Activated T-helper 1 cell treated with Interleukin-2 at 50 U/mL for 16 hours (primary cell): ENCODE measurements at places on chromosomes 3 and 15.
A peak's percentile ranks its signal among the peaks of the same experiment; 100 is the strongest.

- no peak for DNase-seq
These were observed 24.2 kb downstream of the SOX2 start for GRCh38 chr3:181735911-181736310.

GRCh38 chr3:182637350-182638110 lies 155.8 kb upstream of the ATP11B start:
- DNase-seq = no peak

DNA sequence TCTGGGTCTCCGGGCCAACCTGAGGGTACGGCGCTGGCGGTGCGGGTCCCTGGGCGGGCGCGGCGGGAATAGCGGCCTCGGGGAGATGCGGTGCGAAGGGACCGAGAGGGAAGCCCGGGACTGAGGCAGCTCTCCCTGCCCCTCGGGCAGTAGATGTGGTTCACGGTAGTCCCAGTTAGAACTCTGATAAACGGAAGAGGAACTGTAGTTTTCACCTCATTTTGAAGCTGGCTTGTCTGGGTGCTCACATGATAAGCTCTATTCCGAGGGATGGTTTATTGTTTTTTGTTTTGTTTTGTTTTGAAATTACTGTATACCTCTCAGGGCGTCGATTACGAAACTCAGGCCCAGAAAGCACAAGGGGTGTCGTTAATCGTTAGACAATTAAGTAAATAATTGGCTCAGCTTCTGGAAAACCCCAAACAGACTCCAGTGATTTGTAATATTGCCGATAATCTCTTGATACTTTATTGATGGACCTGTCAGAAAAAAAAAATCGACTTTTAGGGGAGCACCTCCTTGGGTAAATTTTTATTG lies 413 bp downstream of the NUSAP1 start:
- no peak for DNase-seq

DNA sequence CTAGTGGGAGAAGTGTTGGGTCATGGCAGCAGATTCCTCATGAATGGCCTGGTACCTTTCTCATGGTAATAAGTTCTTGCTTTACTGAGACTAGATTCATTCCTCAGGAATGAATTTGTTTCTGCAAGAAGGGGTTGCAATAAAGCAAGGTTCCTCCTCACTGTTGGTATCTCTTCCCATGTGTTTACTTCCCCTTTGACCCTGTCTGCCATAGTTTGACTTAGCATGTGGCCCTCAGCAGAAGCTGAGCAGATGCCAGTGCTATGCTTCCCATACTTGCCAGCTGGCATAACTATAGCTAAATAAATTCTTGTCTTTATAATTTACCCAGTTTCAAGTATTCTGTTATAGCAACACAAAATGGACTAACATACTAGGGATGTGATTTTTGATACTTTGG lies 163.6 kb upstream of the COL8A1 start:
- DNase-seq = no peak

DNA sequence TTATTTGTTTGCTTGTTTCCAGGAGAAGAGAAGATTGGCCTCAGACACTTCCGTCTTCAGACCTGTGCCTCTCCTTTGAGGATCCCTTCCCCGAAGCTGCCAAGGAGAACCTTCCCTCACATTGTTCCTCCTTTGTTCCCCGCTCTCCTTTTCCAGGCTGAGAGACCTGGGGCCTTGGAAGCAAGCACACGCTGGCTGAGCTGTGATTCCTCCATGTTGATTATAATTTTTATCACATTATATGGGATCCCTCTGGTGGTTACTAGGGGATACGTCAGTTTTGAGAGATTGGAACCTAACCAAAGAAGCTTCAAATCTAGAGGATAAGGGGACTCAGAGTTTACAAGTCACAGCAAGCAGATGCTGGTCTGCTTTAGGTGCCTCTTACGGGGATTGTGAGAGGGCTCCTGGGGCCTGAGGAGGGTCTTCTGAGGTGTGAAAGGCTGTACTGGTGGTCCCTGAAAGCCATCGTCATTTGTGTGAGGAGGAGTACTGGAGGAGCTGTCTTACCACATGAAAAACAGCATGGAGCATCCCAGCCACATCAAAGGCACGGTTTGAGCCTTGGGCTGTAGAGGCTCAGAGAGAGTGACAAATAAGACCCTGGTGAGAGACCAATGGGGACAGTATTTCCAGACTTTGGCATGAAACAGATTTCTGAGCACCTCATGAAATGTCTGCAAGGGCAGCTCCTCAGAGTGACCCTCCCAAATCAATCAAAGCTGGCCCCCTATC lies 760.1 kb upstream of the CFAP20DC start:
- DNase-seq = no peak

- DNase-seq = no peak
These were observed 347.7 kb downstream of the PLCL2 start for GRCh38 chr3:17232442-17232841.

DNA sequence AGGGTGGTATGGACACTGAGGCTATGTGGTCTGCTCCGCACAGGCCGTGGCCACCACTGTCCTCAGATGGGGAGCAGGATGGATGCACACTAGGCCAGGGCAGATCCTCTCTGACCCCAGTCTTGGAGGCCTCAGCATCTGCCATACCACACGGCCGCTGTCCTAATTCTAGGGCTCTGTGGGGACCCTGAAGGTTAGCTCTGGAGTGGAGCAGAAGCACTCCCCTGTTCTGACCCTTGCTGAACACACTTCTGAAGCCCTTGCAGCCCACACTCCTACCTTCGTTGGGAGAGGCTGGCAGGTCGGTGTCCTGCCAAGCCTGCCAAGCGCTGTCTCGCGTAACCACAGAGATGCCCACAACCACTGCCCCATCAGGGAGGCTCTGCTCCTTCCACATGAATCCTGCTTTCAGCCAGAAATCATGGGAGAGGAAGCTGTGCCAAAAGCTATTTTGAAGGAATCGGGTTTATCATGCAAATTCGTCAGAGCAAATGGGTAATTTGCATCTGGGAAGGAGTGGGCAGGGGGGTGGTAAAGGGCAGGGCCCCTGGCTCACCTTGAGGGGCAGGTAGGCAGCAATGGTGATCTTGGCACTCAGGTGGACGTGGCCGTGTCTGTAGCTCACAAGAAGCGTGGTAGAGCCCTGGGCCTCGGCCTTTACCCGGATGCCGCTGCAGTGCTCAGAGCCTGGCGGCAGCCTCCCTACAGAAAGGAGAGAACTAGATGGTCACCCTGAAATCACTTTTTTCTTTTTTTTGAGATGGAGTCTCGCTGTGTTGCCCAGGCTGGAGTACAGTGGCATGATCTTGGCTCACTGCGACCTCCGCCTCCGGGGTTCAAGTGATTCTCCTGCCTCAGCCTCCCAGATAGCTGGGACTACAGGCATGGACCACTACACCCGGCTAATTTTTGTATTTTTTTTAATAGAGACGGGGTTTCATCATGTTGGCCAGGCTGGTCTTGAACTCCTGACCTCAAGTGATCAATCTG lies 54.4 kb downstream of the NUP210 start:
- no peak for DNase-seq

DNA sequence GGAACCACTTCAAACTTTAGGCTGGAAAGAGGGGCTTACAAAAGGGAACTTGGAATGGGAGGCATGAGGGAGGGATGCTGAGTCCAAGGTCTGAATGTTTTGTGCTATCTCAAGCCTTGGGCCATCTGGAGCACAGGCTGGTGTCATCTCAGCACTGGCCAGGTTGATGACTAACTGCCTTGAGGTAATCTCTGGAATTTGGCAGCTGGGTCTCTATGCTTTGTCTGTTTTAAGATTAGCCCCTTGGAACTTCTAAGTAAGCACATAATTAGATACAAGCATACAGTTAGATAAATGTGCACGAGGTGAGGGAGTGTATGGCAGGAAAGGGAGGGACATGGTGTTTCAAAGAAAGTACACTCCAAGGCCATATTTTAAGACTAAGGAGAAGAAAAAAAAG lies 252.4 kb upstream of the CCDC54 start:
- DNase-seq = no peak

GRCh38 chr15:96093063-96093462 lies 237.4 kb upstream of the NR2F2 start:
- no peak for DNase-seq

GRCh38 chr3:150410311-150411105 lies 2.4 kb downstream of the TSC22D2 start:
- peak; percentile 6 for DNase-seq

DNA sequence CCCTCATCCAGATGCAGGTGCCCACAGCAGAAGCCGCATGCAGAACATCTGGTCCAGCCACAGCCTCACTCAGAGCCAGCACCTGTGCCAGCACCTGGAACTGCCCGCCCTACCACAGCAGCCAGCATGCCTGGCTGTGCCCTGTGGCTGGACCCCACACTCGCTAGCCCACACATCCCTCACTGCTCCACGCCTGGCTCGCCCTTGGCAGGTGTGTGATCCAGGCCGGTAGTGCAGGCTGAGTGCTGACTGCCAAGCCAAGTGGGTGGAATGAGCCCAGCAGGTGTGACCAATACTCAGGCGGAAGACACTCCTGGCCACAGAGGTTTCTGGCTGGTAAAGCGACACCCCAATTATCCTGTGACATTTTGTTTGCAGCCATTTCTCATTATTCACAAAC lies 162.4 kb upstream of the ROBO1 start:
- DNase-seq = no peak

GRCh38 chr3:126040386-126040785 lies 43.5 kb downstream of the SLC41A3 start:
- no peak for DNase-seq

DNA sequence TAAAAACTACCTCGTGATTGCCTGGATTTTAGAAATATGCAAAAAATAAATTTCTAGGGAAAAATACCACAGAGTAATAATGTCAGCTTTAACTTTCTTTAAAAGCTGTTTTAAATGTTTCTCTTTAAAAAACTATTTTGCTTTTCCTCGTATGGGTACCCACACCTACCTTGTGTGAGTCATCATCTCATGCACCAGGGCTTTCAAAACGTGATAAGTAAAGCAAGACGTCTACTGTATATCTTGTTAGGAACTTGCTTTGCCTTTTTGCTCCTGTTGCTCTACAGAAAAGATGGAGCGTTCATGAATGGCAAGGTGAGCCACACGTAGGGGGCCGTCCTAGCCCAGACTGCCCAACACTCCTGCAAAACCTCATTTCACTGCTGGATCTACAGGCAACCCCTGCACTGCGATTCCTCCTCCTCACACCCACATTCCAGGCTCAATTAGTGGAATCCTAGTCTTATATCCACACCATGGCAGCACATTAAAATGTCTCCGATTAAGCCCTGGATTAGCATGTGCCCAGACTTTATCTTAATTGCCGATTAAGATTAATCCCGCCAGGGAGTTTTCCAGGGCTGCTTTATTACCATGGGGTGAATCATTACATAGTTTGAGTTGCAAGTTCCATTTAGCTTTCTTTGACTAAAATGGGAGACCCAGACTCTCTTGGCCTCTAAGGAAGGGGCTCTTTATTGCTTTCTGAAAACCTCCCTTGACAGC lies 293.6 kb upstream of the ICE2 start:
- DNase-seq = no peak

DNA sequence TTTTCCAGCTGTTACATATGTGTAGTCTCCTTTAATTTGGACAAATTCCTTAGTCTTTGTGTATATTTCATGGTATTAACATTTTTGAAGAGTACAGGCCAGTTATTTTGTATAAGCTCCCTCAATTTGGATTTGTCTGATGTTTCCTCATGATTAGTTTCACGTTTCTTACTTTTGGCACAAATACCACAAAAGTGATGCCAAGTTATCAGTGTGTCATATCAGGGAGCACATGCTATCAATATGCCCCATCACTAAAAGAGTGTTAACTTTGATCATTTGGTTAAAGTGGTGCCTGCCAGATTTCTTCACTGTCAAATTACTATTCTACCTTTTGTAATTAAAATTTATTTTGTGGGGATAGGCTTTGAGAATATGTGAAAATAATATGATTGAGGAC lies 14.6 kb downstream of the PCNP start:
- DNase-seq = no peak

- DNase-seq = no peak
These were observed 30.8 kb upstream of the MAP3K13 start for GRCh38 chr3:185332026-185332735.

DNA sequence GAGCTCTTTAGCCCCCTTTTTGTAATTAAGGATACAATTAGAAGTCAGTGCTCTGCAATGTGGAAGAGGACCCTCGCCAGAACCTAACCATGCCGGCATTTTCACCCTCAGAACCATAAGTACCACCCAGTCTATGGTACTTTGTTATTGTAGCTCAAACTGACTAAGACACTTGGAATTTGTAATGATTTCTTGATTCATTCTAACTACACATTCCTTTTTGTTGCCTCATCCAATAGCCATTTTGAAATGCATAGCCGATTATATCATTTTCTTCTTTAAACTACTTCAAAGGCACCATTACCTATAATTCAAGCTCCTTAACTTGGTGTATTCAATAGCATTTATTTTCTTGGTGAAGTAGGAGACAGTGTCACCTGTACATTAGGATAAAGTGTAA lies 61.4 kb downstream of the GLB1 start:
- DNase-seq = no peak

DNA sequence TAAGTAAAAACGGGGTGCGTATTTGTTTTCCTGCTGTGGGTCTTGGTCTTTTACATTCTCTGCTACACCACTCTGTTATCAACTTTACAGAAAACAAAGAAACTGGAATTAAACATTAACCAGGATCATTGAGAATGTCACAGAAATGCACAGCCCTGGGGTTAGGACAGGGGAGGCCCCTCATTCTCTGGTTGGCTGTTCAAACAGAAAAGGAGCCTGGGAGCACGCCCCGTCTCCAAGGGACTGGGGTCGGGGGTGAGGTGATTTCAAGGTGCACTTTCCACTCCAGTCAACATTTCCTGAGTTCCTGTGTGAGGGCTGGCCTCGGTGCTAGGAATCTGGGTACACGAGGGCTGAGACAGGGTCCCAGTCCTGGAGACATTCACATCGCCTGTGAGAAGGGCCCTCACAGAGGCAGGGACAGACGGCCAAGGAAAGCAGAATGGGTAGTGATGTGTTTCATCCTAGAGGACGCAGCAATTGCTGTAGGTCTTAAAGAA lies 30.3 kb downstream of the CPN2 start:
- no peak for DNase-seq

GRCh38 chr15:98893401-98893800 lies 114.2 kb downstream of the PGPEP1L start:
- no peak for DNase-seq

- no peak for DNase-seq
These were observed 20.7 kb downstream of the RAP2B start for GRCh38 chr3:153182501-153183293.

GRCh38 chr3:112808136-112808535 lies 38.5 kb downstream of the CD200R1L start:
- DNase-seq = no peak

DNA sequence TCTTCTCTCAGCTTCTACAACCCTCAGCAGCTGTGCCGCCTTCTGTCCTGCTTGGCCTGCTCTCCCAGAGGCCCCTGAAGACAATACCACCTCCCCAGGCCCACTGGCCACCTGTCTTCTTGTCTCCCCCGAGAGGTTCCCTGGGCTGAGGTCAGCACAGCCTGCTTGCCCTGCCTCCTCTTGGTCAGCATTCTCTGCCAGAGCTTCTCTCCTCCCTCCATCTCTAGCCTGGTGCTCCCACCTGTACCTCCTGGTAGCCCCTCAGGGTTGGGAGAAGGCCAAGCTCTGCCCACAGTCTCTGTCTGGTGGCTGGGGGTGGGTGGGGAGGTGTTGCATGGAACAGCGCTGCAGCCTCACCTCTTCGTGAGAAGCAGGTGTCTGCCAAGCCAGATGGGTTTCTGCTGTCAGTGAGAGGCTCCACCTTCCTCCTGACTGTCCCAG lies 5.6 kb upstream of the ISLR start:
- no peak for DNase-seq
